Cardiac septum (tissue), 1 donor: ENCODE measurements at places on chromosomes 16 and 17. TPM values are rescaled to one million over a fixed set of nuclear protein-coding genes. Genes with fewer than 3 reads are reported as not detected.

Gene MYO15A
- total RNA-seq, result 0.70 TPM

- DNase-seq, result no peak
Observed at GRCh38 chr16:27749547-27749875, 199.6 kb downstream of the KATNIP start.

Gene SPG7
- total RNA-seq, result 89.5 TPM

Gene ASB16
- 8.9 TPM for total RNA-seq

- DNase-seq, result no peak
Observed at GRCh38 chr17:35605678-35606077, 18.6 kb downstream of the AP2B1 start.

DNA sequence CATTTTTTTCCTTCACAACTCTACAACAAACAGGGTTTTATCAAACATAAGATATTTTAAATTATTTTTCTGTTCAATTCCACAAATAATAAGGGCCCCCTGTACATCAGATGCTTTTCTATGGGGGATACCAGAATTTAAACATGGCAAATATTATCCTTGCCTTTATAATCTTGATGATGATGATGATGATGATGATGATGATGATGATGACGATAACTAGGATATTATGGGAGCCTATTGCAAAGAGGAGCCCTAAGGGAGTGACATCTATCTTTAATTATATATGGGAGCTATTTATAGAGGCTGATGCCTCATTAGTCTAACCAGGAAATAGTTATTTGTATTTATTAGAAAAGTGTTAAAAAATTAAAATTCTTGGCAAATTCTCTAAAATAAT, 6.8 kb downstream of the MEIOC start:
- DNase-seq, result no peak

DNA sequence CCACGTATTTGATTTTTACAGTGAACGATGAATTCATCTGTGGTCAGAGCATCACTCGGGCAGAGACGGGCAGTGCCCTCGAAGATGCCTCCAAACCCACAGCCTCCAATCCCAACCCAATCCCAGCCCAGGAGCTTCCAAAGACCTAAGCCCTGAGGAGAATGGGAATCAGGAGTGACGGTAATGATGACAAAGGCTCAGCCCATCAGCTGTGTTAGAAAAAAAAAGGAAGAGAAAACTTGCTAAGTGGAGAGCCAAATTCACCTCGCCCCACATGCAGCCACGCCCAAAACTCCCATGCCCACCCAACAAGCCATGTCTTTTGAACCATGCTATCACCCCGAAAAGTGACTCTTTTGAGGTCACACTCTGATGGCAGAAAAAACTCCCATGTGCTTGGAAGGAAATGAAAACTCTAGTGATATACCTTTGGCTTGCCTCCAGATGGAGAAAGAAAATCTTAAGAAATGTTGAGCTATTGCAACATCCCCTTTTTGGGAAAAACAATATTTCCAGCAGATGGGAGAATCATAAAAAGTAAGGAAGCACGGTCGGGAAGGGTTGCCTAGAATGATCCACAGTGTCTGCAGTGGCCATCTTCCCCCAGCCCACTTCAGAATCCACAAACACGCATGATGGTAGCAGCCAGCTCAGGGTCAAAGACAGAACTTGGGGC, 37.7 kb downstream of the XYLT1 start:
- no peak for DNase-seq

- no peak for DNase-seq
Observed at GRCh38 chr17:61412860-61413660, 13.4 kb downstream of the TBX2 start.

DNA sequence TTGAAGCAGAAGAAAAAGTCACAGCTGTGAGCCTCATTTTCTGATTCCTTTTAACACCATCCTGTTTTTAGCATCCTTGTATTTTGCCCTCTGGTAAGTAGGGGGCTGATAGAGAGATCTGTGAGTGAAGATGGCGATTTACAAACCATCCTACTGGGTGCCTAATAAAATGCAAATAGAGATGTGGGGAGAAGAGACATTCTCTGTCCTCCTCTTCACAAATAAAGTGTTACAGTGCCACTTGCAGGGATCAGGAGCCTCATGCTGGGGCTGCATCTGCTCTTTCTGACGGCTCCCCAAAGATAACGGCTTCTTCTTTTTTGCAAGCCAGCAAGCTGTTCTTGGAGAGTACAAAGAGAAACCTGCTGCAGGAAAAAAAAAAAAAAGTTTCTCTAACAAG, 418.6 kb downstream of the TOX3 start:
- DNase-seq, result no peak

DNA sequence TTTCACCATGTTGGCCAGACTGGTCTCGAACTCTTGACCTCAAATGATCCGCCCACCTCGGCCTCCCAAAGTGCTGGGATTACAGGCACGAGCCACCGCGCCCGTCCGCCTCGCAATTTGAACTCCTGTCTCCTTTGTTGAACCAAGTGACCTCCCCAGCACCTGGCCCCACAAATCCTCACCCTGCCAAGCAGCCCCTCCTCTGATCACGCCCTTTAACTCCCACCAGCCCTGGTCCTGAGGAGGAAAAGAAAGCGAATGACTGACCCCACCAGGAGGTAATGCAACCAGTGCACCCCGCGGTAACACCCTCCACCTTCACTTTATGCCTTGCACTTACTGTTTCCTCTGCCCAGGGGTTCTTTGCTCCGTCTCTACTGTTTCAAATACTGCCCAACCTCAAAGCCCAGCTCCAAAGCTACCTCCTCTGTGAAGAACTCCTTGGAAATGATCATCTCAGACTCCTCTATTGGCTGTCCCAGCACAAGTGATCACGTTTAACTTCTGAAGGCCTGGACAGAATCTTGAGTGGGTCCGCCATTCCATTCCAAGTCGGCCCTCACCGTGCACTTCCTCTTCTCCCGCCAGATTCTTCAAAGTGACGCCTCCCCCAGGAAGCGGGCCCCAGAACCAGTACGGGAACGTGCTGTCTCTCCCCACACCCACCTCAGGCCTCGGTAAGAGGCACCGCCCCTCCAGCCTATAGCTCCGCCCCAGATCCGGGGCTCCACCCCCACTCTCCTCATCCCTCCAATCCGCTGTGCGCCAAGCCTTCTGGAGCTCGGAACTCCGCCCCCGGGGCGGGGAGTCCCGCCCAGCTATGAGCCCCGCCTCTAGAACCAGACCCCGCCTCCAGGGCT, 4.4 kb downstream of the CD19 start:
- peak; percentile 93 for DNase-seq

DNA sequence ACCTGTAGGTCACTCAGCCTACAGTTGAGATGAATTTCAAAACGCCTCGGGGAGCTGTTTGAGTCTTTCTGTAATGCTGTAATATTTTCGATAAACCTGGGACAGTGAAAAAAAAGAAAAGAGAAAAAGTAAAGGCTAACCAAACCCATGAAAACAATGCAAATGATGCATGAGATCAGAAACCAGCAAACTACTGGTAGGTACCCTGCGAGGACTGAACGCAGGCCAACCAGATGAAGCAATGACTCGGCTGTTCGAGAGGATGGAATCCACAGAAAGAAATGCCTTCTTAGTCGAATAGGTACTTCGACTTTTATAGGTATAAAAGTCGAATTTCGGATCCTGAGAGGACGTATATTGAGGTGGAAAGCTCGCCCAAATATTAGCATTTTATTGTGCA, 509 bp upstream of the ATAD5 start:
- no peak for DNase-seq

DNA sequence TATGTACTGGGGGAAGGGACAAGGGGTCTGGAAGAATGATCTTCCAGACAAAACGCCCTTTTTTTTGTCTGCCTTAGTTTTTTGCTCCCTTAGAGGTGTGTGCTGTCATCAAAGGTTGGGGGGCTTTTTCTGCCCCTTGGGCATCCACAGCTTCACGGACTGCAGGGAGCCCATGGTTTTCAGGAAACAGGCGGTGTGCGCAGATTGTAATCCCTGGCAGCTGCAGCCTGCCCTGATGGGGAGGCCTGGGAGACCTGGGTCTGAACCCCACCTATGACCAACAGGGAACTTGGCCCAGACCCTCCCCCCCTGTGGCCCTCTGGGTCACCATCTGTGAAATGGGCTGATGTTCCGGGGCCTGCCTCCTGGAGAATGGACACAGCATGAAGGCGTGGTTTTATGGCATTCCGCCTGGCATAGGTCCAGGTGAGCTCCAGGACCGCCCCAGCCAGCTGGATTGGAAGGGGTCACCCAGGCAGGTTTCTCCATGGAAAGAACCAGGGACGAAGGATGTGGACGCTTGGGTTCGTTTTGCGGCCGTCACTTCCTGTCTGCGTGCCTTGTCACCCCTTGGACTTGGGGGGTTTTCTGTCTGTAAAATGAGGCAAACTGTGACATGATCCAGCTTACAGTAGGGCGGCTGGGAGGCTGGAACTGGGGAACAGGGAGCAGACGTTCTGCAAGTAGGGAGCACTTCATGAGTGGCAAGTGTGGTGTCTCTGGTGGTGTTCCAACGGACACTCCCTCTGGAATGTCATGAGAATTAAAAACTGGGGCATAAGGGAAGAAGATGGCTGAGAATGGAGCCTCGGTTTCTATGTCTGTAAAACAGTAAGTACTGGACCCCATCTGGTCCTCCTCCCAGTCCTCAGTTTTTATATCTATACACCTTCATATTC, 1.5 kb downstream of the CPNE2 start:
- DNase-seq, result no peak

- no peak for DNase-seq
Observed at GRCh38 chr17:77332981-77333685, 192.4 kb downstream of the SEC14L1 start.

DNA sequence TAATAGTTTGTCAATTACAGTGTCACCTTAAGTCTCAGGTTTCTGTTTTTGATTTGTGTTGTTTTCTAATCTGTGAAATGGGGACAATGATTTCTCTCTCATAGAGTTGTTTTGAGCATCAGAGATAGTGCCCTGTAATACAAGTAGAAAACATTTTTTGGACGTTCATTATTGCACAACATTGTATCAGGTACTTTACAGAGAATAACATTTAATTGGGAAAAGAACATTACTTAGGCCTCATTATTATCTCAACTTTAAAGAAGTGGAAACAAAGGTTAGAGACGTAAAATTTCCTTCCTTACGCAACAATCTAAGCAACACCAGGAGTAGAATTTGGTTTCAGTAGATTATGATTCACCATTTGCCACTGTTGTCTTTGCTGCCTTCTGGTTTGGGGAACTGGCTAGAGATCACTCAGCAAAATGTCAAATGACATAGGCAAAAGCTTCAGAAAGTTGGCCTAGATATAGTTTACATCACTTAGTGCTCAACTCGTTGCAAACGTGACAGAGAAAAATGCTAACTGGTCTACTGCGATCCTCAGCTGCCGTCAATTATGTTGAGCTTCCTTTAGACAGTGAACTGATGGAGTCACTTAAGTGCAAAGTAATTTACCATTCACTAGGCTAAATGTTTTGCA, 1026.8 kb downstream of the CDH11 start:
- no peak for DNase-seq

GRCh38 chr17:56020369-56020768, 132.9 kb upstream of the ANKFN1 start:
- no peak for DNase-seq

DNA sequence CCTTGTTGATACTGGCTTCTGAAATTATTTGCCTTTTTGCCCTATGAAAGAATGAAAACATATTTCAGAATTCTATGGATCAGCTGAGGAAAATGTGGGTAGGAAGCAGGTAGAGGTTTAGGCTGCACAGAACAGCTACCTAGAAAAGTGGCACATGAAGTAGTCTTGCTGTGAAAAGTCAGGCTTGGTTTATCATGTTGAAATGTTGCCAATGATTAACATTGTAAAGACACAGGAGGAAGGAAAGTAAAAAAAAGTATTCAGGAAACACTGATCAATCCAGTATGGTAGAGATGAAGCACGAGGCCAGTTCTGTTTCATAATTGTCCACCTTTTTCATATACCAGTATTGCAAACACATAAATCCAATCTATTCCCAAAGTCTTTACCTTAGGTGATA, 29.9 kb downstream of the ABCA6 start:
- no peak for DNase-seq

Gene TCAP
- total RNA-seq, result 4,725 TPM

Gene APOH
- total RNA-seq, result not detected

Gene STX1B
- 1.6 TPM for total RNA-seq

DNA sequence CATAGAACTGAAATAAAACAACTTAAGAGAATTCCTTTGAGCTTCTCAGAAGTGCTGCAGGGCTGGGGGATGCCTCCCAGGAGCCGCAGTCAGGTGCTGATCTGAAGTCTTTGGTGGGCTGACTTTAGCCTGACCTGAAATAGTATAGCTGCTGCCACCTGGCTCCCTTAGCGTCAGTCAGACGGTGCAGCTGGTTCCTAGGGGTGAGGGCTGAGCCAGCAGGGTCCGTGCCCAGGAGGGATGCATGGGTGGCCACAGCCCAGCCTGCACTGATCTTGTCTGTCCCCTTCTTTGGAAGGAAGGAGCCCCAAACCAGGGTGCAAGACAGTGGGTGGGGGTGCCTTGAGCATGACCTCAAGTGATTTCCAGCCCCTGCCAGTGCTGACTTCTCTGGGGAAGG, 11.5 kb downstream of the MAPT start:
- DNase-seq, result no peak

DNA sequence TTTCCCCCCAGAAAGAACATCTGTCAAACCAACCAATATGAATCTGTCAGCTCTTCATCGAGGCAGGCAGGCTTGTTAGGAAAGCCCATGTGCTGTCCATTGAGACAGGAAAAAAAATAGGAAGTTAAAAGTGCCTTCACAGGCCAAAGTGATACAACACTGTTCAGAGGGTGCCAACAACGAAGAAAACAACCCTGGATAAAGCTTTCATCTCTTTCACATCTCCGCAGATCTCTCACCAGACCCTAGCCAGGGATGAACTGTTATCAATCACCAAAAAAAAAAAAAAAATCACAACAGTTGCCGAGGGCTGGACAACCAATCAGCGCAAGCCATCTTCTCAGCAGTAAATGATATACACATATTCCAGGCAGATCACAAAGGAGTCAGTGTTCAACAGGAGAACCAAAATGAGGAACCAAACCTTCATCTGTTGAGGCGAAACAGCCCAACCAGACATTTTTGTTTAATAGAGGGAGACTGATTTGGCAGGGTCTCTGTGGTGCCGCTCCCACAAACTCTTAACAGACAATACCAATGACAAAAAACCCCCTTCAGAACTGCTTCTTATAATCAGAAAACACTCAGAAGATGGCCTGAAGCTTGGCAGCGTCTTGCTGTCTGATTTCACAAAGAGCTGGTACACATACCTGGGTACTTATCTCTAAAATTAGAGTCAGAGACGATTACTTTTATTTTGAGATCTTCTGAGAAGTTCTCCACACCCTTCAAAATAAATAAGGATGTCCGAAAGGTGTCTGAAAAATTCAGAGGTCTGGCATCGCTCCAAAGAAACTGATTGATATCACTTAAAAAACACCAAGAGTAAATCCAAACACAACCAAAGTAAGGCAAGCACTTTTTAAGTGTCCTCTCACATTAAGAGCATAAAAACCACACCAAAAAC, 1.8 kb downstream of the MAP3K14 start:
- DNase-seq, result no peak

GRCh38 chr16:2147981-2148671, at the start of gene RAB26:
TSS of gene RAB26 (plus strand) at chr16:2148625. CDS start at chr16:2148784, 159 bp downstream.
- DNase-seq, result peak; percentile 89
